ENCODE measurements at places on chromosomes 3 and 15.

GRCh38 chr3:110133971-110134370 is 796.6 kb upstream of the DPPA4 start:
- DNase-seq: no peak

GRCh38 chr15:45618813-45619212 is 16.0 kb upstream of the SQOR start:
- no peak for DNase-seq

- no peak for DNase-seq
These were observed 249.5 kb upstream of the EOMES start for GRCh38 chr3:27971600-27971999.

DNA sequence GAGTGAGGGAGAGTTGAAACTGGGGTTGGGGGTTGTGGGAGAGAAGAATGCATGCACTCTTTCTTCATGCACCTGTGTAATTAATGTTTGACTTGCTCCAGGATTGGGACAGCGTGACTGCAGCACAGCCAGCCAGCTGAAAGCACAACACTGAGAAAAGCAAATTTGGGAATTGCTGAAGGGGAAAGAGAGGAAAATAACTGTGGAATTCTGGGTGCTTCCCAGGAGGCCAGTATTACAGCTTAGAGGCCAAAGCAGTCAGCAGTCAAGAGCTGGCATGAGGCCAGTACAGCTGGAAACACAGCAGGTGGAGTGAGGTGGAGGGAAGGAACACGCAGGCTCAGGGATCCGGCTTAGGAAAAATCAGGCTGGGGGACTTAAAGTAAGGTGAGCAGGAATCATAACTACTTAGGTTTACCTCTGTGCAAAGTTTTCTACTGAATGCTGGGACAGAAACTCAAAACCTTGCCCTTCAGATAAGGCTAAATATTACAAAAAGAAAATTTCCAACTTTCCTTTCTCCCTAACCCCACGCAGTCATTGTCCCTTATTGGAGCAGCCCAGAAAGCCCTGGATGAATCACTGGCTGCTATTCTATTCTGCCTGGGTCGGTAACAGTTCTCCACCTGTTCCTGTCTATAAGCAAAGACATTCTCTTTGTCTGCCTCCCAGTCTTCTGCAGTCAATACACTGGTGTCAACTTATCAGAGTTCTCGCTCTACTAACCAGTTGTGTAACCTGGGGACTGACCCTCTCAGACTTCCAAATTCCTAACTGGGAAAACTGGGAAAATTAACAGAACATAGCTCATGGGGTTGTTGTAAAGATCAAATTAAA is 167.2 kb downstream of the MAGI1 start:
- no peak for DNase-seq

DNA sequence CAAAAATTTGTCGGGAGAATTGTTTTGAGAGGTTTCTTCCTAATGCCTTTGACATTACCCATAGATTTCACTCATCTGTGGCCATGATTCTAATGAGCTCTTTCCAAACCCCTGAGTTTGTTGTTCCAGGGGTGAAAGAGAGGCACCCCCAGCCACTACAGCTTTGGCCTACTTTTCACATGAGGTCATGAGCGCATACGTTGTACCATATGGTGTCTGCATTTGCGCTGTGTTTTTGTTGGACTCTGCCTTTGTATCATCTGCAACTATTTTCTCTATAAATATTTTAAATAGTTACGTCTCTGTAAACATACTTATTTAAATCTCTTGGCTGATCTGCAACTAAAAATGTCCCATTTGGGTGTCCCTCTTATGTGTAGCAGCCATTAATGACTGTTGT is 107.9 kb downstream of the LRTM1 start:
- DNase-seq: no peak

- no peak for DNase-seq
These were observed 43.6 kb downstream of the DMXL2 start for GRCh38 chr15:51579012-51579411.

Data from stimulated activated CD4-positive, alpha-beta T cell treated with anti-CD3 and anti-CD28 coated beads, TNF-alpha, amount 100 ng/mL, for 1 hour (primary cell).